ENCODE measurements at places on chromosomes 5 and 9. TPM values are rescaled to one million over a fixed set of nuclear protein-coding genes. Genes with fewer than 3 reads are reported as not detected.

PRLR gene
- 0.40 TPM for total RNA-seq

OR1J2 gene
- total RNA-seq: not detected

PCDHB4 gene
- total RNA-seq: 1.5 TPM

CDH6 gene
- 2.6 TPM for total RNA-seq

DNA sequence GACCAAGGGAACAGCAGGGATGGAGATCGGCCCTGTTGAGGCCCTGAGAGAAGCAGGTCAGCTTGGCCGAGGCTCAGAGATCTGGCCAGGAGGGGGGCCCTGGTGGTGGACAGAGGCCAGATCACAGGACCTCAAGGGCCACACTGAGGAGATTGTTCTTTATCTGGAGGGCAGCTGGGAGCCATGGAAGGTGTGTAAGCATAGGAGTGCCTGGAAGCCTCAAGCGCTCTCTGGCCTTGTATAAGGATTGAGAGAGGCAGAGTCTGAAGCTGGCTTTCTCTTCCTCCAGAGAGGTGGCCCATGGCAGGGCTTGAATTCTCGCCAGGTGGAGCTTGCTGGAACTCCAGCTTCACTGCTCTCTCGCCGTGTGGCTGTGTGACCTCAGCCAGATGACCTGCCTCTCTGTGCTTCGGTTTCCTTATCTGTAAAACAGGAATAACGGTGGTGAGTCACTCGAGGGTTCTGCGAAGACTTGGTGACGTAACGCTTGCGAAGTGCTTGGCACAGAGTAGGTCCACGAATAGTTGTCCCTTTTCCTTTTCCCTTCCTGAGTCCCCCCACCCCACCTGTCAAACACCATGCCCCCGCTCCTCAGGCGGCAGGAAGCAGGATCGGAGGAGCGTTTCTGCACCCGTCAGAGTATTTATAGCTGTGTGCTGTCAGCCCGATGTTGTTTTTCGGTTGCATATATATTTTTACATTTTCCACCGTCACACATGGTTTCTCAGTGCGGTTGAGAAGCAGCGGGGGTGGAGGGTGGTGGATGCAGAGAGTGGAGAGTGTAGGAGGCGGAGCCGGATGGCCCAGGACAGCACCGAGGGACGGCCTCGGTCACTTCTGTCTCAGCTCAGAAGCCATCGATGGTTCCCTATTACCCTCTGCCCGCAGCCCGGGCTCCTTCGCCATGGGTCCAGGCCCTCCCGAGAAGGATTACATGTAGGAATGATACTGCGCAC lies 17.0 kb upstream of the CRB2 start:
- peak; percentile 61 for DNase-seq

DNA sequence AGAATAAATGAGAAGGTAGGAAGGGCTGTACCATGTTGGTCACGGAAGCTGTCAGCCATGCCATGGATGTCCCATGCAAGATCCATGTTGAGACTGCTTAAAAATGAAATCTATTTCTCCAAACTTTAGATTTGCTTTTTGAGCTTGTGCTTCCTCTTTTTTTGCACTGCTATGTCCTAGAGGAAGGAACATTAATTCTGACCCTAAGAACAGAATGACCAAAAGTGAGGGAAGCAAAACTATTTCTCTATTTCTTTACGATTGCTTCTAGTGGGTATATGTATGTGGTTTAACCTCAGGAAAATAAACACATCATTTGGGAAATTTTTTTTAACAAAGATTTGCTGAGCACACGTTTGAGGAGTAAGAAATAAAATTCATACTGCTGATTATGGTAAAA lies 84.6 kb downstream of the USP20 start:
- no peak for DNase-seq

GRCh38 chr5:125236007-125236406 lies 489.6 kb upstream of the ZNF608 start:
- no peak for DNase-seq

DNA sequence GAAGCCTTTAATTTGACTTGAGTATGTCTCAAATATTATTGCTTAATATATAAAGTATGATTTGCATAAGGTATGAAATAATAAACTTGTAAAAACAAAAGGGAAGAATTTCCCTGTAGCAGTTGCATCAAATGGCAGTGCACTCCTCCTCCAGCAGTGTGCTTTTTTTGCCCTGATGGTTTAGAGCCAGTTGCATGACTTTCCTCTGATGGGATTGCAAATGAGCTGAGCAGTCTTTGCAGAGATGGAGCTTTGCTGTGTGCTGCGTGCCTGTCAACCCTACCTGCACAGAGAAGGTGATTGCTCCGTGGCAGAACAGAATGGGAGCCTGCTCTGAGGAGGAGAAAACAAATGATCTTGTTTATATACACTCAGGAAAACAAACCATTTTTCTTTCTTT lies 22.7 kb upstream of the CATSPER3 start:
- no peak for DNase-seq

DNA sequence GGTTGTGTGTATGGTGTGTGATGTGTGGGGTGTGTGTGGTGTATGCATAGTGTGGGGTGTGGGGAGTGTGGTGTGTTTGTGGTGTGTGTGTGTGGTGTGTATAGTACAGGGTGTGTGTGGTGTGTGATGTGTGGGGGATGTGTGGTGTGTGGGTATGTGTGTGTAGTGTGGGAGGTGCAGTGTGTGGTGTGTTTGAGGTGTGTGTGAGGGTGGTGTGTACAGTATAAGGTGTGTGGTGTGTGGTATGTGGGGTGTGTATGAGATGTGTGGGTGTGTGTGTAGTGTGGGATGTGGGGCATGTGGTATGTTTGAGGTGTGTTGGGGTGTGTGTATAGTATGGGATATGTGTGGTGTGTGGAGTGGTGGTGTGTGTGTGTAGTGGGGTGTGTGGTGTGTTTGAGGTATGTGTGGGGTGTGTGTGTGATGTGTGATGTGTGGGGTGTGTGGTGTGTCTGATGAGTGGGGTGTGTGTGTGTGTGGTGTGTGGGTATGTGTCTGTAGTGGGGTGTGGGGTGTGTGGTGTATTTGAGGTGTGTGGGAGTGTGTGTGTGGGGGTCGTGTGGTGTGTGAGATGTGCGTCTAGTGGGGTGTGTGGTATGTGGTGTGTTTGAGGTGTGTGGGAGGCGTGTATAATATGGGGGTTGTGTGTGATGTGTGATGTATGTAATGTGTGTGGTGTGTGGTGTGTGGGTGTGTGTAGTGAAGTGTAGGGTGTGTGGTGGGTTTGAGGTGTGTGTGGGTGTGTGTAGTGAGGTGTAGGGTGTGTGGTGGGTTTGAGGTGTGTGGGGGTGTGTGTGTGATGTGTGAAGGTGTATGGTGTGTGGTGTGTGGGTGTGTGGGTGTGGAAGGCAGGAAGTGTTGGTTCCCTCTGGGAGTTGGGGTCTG lies 8.6 kb downstream of the ECSCR start:
- DNase-seq: no peak

- DNase-seq: no peak
Observed at GRCh38 chr5:152551061-152551460, 146.0 kb upstream of the NMUR2 start.

GRCh38 chr5:104189909-104190308 lies 627.3 kb upstream of the NUDT12 start:
- no peak for DNase-seq

DNA sequence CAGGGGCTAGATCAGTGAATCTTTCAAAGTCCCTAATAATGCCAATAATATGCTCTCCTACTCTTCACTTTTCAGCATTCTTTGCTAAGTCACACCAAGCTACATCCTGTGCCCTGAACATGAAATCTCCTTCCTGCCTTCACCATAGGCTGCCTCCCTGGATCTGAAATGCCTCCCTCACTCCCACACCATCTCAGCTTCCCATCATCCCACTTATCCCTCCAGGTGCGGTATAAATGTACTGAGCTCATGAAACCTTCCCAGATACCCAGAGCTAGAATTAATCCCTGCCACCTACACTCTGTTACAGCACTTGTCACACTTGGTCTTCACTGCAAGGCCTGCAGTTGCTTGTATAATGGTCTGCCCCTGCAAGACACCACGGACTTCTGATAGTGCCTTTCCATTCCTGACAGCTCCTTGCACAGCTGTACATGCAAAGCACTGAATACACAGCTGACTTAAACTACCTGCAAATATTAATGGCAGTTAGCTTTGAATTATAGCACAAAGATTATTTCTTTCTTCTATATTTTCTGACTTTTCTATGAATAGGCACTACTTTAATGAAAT lies 250.4 kb downstream of the EBF1 start:
- DNase-seq: no peak

- no peak for DNase-seq
Observed at GRCh38 chr9:112047538-112048066, 127.5 kb downstream of the SUSD1 start.

DNA sequence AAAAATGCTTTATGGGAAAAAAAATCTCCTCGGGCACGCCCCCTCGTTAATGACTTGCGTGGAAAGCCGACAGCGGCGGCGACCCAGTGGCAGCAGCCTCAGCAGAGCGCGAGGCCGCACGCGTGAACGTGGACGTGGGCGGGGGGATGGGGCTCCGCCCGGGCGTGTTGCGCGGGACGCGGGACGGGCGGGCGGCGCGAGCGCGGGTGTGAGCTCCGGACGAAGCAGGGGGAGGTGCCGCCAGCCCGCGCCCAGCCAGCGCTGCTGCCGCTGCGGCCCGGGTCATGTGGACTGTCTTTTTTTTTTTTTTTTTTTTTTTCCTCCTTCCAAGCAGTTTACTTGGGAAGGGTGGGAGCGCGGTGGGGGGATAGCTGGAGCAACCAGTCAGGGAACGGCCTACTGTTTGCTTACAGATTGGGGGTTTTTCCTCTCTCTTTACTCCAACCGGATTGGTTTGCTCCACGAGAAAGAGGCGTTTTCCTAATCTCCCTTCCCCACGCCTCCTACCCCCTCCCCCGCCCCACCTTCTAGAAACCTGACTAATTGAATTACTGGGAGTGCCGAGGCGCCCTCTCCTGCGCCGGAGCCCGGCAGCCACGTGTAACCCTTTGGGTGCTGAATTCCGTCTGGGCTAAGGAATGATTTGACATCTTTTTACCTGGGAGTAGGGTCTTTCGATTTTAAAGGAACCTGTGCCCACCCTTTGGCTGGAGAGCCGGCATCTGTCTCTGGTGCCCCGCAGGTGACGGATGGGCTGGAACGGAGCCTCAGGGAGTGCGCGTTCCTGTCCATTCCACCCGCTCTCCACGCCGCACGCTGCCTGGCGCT lies 1.7 kb upstream of the EFNA5 start:
- peak; percentile 86 for DNase-seq

- no peak for DNase-seq
Observed at GRCh38 chr5:2158767-2159166, 276.0 kb upstream of the IRX4 start.

DNA sequence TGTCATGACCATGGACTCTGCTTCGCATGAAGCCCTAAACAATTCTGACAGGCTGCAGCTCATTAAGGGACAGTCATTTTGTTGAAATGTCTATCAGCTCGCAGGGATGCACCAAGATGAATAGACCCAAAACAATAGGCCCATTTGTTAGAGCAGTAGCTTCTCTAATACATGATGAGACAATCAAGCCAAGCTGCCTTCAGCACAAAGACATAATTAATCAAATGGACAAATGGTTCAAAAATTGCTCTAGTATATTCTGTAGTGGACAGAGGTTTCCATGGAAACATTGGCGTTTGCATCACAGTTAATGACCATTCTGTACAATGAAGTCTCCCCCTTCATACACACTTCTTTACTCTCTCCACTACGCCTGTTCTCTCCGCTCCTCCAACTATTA lies 274.6 kb downstream of the ANXA1 start:
- DNase-seq: no peak
